ENCODE measurements at places on chromosomes 5 and 9. TPM values are rescaled to one million over a fixed set of nuclear protein-coding genes. Genes with fewer than 3 reads are reported as not detected.

DNA sequence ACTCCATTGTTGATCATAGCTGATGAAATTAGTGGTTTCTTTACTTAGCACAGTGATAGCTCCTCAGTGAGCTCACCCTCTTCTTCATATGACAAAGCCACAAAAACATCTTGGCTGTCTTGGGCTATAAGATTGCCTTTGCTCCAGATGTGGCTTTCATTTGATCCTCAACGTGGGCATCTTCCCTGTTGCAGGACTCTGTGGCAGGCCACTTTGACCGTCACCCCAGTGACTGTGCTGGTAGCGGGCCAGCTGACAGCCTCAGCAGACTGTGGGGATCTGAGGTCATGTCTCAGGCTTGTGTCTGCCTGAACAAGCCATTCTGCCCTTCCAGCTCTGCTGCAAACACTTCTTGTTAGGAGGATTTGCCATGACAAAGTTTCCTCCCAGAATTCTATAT lies 422.2 kb downstream of the NR2F1-AS1 start:
- no peak for ATAC-seq

Gene CDHR2
- total RNA-seq, result not detected

Gene EQTN
- total RNA-seq, result not detected

- no peak for ATAC-seq
Observed at GRCh38 chr5:124790301-124790894, 44.0 kb upstream of the ZNF608 start.

DNA sequence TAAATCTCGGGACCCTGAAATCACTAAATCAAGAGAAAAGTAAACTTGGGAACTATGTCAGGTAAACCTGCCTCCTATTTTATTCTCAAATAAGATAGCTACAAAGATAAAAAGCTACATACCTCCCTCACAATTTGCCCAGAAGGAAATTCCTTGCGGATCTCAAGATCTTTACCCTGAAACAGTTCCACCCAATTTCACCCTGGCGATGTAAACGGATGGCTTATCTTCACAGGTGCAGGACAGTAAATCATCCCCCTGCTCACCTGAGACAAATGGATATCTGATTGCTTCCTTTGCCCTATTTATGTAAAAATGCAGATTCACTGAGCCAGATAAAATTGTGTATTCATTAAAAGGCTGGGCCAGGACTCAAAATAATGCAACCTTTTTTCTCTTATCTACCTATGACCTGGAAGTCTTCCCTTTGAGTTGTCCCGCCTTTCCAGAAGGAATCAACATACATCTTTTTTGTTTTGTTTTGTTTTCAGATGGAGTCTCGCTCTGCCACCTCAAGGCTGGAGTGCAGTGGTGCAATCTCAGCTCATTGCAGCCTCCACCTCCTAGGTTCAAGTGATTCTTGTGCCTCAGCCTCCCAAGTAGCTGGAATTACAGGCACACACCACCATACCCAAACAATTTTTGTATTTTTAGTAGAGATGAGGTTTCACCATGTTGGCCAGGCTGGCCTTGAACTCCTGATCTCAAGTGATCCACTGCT lies 13.8 kb downstream of the TMEM267 start:
- no peak for ATAC-seq

- ATAC-seq, result no peak
Observed at GRCh38 chr9:33787839-33788238, 7.5 kb upstream of the PRSS3 start.

DNA sequence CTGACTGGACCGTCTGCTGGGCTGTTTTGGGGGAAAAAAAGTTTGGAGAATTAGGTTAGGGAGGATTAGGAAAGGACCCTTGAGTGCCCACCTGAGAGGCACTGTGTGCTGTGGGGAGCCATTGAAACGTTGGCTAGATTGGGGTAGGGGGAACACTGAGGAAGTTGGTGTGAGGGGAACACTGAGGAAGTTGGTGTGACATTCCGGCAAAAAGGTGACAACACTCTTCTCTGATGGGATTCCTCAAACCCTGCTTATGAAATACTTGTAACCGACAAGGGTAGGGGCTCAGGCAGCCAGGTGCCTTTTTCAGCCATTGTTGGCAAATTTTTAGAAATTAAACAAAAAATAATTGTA lies 1.0 kb downstream of the CYSTM1 start:
- no peak for ATAC-seq

- no peak for ATAC-seq
Observed at GRCh38 chr5:53311681-53312080, 168.7 kb upstream of the FST start.

GRCh38 chr5:10860645-10861422 lies 99.8 kb upstream of the DAP start:
- no peak for ATAC-seq
